Left lobe of liver (tissue), 2 donors: ENCODE measurements at places on chromosomes 16 and 17.

GRCh38 chr17:20988001-20988636, 54.7 kb downstream of the USP22 start:
- DNase-seq = no peak

GRCh38 chr16:85393674-85394451, 219.3 kb upstream of the GSE1 start:
- DNase-seq = peak; percentile 53

GRCh38 chr16:51040637-51041036, 110.4 kb downstream of the SALL1 start:
- DNase-seq = no peak

DNA sequence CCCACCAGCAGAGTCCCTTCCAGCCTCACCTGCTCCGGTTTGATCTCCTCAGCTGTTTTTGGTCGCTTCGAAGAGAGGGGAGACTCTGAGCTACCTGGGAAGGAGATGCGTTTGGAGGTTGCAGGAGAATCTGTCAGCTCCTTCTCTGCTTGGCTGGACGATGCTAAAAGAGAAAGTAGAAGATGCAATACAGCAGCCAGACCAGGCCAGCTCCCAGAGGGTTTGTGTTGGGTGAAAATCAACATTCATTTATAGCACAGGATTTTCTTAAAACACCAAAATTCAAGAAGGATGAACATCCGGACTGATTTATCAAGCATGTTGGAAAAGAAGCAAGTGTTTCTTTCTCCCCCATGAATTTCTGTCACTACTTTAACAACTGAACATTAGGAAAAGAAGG, 236.1 kb downstream of the ZFHX3 start:
- no peak for DNase-seq

- peak; percentile 85 for DNase-seq
These were observed 30.6 kb upstream of the MMD start for GRCh38 chr17:55452139-55452790.

DNA sequence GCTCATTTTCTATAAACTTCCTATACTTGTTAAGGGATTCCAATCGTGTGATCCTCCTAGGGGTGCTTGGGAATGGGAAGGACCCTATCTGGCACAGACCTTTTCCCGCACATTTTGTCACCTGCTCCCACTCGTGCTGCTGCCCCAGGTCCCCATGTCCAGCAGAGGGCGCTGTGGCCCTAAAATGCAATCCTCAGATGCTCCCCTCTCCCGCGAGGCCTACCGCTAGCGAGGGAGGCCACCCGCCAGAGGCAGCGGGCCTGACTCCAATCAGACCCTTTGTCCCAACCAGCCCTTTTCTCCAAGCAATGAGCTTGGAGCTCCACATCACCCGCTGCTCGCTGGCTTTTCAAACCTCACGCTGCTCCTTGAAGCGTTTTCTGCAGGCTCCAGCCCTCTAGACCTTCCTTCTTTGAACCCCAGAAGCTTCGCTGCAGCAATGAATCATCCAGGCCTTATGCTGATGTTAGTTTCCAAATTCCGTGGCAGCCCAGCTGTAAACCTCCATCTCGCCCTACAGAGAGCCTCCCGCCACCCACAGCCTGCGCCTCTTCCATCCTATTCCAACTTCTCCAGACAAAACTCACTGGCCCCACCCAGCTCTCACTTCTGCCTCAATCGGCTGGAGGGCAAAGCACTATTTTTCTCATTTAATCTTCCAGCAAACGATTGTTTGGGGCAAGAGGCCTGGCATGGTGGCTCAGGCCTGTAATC, 23.6 kb upstream of the FZD2 start:
- peak; percentile 65 for DNase-seq

DNA sequence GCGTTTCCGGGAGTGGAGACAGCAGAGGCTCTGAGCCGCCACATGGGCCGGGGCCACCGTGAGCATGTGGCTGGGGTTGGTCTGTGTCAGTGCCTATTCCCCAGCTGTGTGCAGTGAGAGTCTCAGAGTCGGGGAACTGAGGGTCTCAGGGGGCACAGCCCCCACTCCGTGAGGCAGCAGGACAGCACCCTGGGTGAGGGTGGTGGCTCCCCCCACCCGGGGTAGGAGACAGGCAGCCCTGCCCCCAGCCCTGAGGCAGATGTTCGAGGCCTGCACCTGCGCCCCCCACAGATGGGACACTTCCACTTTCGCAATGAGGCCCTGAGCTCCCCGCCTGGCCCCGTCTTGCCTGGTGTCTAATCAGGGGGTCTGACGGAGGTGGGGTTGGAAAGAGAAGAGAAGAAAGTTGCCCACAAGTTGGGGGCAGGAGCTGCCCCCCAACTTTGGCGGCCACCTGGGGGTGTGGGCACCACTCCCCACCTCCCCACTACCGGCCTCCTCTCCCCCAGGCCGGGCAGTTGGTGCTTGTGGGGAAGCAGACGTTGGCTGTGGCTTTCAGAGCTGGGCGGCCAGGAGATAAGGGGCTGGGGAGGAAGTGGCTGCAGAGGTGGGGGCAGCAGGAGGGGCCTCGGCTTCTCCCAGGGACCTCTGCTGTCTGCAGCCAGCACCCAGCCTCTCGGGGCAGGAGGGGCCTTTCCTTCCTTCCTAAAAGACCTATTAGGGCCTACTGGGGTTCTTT, 1.8 kb upstream of the CBFA2T3 start:
- no peak for DNase-seq
